ENCODE measurements at places on chromosomes 7 and 10. TPM values are rescaled to one million over a fixed set of nuclear protein-coding genes. Genes with fewer than 3 reads are reported as not detected.

OR2A42 gene
- total RNA-seq, result under 0.01 TPM

DGKI gene
- total RNA-seq, result 93.9 TPM

CYP26C1 gene
- total RNA-seq, result 0.23 TPM

CALCR gene
- total RNA-seq, result 5.1 TPM

WNT2 gene
- total RNA-seq, result 2.3 TPM

PPP1R9A gene
- 108 TPM for total RNA-seq

HMX3 gene
- total RNA-seq, result 2.8 TPM

ELN gene
- total RNA-seq, result 33.2 TPM

HOXA7 gene
- total RNA-seq, result not detected

PTPRZ1 gene
- total RNA-seq, result 319 TPM

TMEM229A gene
- total RNA-seq, result 4.6 TPM

CCL26 gene
- total RNA-seq, result not detected

CALN1 gene
- total RNA-seq, result 41.5 TPM

NMT2 gene
- 38.1 TPM for total RNA-seq

HOXA3 gene
- not detected for total RNA-seq

UPK3BL2 gene
- total RNA-seq, result 2.8 TPM

LRRC17 gene
- 33.2 TPM for total RNA-seq

PAX2 gene
- not detected for total RNA-seq

NKX6-2 gene
- 5.8 TPM for total RNA-seq

EFCAB10 gene
- 11.8 TPM for total RNA-seq

ACBD5 gene
- 72.0 TPM for total RNA-seq

TMEM176B gene
- total RNA-seq, result 5.8 TPM

SPDYE11 gene
- not detected for total RNA-seq

STARD3NL gene
- total RNA-seq, result 111 TPM

TMEM26 gene
- total RNA-seq, result 1.8 TPM

HMX2 gene
- 0.92 TPM for total RNA-seq

SDK1 gene
- 18.9 TPM for total RNA-seq

STEAP2 gene
- total RNA-seq, result 9.9 TPM

ELMO1 gene
- 84.7 TPM for total RNA-seq

PRRT4 gene
- 7.2 TPM for total RNA-seq

PDGFA gene
- total RNA-seq, result 52.6 TPM

GPR37 gene
- 10.8 TPM for total RNA-seq

FKBP6 gene
- total RNA-seq, result not detected

PKD1L1 gene
- total RNA-seq, result 0.92 TPM

GCK gene
- 13.8 TPM for total RNA-seq

ITIH2 gene
- total RNA-seq, result 7.6 TPM

ANXA8 gene
- not detected for total RNA-seq

MMRN2 gene
- total RNA-seq, result 5.1 TPM

C1QL3 gene
- 18.0 TPM for total RNA-seq

NKX2-3 gene
- total RNA-seq, result not detected

MYH16 gene
- not detected for total RNA-seq

TBXAS1 gene
- total RNA-seq, result 6.0 TPM

RSPH10B2 gene
- 6.0 TPM for total RNA-seq

IQUB gene
- 8.5 TPM for total RNA-seq

APBB1IP gene
- 3.7 TPM for total RNA-seq

SLC18A3 gene
- 2.8 TPM for total RNA-seq

GPR22 gene
- 27.2 TPM for total RNA-seq
